ENCODE measurements at places on chromosomes 12 and 14.

DNA sequence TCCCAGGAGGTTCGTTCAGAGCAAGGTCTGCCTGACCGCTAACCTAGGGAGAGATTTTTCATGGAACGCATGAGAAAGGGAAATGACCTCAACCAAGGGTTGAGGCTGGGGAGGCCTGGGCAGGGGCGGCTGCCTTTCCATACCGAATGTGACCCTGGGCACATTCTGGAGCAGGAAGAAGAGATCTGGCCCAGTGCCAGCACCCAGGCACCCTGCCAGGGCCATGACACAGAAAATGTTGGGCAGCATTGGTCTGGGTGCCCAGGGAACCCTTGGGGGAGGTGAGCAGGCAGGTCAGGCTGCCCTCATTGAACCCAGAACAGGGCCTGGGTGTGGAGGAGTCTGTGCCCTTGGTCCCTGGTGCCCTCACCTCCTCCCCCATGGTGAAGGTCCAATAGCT lies 106.8 kb downstream of the CALM1 start:
- DNase-seq = no peak

DNA sequence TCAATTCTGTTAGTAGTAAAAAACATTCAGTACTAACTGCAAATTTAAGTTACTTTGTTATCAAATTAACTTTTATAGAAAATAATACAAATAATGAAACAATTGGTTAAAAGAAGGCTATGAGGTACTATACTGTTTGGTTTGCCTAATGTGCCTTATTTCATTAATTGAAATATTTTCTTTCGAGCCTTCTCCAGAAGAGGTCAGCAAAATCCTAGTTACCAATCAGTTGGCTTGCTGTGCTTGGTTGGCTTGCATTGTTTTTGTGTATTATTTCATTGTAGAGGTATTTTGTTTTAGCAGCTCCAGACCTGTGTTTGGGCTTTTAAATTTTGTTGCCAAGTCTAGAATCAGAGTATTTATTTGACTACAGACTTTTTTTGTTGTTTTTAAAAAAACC lies 68.5 kb downstream of the AEBP2 start:
- DNase-seq = peak; percentile 28

GRCh38 chr12:14611640-14612203 lies 44.0 kb upstream of the PLBD1 start:
- DNase-seq = no peak

DNA sequence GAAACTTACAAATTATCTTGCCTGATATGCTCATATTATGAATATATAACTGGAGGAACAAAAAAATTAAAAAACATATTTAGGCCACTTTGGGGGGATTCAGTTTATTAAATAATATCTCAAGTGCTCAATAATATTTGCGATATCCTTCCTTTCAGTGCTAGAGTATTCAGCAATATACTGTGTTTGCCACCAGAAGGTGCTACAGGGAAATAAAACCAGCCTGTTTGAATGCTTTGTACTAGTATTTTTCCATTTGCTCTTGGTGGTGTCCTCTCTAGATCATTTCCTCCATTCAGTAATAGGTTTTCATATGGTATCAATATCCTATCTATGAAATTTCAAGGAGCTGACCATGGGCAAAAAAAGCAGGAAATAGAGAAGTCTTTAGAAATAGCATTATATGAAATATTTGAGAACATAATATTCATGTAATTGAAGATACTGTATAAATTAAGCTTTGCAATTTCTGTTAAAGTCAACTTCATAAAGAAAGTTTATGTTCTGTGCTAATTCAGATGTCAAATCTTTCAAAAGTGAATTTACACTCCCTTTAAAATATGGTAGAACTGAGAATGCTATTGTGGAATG lies 106.2 kb upstream of the NAV3 start:
- DNase-seq = peak; percentile 63
